ENCODE measurements at places on chromosomes 4 and X.

- no peak for DNase-seq
Observed at GRCh38 chr4:174669270-174669669, 147.0 kb upstream of the HPGD start.

DNA sequence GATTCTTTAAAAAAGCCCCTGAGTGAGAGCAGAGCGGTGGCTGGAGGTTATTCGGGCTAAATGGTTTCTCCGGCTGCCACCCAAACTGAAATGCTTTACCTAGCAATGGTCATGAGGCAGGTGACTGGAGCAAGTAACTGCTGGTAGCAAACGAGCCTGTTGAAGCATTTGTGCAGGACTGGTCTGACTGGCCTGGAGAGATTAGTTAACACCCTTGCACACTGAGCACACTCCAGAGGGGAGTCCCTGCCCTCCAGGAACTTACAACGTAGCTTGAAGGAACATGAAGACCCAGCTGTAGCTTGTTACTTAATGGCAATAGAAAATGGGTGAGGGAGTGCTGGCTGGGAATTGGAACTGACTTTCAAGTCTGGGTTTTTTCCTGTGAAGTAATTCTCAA, 40.4 kb downstream of the CCNG2 start:
- no peak for DNase-seq

DNA sequence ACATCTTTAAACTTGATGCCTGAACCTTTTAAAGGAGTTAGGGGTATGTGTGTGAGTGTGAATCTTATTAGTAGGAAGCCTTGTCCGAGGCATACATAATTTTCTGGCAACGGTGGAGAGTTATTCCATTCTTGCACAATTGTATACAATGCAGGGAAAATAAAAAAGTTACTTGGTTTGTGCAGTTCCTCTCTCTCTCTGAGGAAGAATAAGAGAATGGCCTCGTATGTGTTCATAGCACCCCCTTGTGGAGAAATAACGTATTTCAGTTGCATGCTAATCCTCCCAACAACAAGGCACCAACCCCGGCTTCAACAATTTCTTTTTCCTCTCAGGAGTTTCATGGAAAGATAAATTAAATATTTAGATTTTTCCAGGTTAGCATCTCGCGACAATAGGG, 33.7 kb upstream of the FGF13 start:
- DNase-seq: peak; percentile 22

DNA sequence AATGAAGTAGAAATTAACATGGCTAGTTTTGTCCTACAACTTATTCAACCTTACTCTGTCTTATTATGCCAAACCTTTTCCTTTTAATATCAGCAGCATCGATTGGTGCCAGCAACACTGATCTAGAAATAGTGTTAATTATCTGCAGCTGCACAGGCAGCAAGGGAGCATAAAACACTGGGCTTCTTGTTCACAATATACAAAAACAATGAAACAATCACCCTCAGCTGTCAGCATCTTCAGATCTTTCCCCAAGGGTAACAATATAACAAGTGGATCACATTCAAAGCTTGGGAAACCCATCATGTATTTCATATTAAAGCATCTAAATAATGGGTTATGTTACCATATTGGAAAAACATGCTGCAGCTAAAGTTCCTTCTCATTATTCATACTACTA, 238.1 kb downstream of the SPOCK3 start:
- no peak for DNase-seq

DNA sequence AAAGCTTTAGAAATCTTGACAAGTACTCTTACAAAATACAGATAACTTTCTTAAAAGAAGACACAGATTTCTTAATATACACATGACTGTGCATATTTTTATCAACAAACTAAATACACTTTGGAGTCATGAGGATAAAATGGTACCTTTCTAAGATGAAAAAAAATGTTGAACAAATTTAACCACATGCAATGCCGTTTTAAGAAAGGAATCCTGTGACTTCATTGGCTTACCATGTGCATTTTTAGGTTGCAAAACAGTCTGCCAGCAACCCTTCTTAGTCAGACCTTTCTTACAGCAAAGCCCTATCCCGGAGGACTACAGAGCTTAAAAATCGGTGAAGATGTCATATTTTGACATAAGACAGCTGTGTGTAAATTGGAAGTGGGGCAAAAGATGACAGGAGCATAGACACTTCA, 51.7 kb downstream of the GASK1B start:
- DNase-seq: no peak

- DNase-seq: no peak
Observed at GRCh38 chr4:24598025-24598424, 13.7 kb upstream of the DHX15 start.

DNA sequence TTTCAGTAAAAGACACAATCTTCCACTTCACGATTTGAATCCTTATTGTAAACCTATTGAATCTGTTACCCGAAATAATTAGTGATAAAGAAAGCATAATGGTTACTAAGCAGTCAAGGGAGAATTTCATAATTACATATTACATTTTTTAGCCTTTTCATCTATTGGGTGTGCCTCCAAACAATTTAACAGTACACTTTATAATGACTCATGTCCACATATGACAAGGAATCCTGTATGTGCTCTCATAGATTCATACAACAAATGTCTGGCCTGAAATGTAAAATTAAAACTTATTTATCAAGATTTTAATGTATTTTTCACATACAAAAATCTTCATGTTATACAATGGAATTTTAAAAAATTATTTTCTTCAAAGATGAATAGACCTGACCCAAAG, 39.4 kb downstream of the PPP3CA start:
- no peak for DNase-seq

- no peak for DNase-seq
Observed at GRCh38 chrX:44143061-44143602, 169.9 kb upstream of the NDP start.

DNA sequence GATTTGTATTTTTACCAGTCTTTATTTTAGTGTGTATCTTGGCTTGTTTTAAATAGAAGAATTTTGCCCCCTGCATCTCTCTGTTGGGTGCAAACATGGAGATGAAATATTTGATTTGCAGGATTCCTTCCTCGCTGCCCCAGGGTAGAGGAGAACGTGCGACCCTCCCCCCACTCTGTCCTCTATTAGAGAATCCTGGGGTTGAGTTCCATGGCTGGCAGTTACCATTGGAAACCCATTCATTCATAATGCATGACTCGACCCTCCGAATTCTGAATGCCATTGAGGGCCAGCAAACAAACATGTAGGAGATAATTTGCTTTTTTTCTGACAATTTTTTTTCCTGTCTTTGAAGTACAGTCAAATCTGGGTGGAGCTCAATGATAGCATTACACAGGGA, 53.7 kb downstream of the TRIM2 start:
- DNase-seq: no peak

DNA sequence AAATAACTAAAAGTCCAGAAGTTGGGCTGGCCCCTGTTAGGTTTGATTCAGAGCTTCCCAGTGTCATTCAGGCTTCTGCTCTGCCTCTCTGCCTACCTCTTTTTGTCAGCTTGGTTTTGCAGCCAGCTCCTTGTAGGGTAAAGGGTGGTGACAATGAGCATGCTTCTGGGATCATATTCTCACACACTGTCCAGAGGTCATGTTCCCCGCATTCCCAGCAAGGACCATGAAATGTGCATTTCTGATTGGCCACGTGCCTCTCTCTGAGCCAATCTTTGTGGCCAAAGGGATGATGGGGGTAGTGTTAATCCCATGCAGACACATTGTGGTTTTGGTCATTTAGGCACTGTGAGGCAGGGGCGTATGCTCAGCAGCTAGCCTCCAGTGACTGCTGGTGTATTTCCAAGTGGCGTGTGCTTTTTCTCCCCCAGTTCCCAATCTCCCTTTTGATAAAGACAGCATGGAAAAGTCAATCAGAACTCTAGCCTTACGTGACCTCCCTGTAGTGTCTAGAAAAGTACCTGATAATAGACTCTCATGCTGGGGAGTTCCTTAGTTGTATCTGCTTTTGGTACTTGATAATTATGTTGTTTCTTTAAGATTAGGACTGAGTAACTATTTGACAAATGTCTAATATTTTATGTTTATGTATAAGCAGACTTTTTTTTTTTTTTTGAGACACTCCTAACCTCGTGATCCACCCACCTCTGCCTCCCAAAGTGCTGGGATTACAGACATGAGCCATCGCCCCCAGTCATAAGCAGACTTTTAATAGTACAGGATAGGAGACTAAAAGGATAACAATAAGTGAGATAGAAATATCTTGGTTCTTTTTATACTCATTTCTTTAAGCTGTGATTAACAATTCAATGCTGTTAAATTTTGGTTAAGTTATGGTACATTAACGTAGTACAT, 57.8 kb downstream of the KIAA0232 start:
- no peak for DNase-seq

DNA sequence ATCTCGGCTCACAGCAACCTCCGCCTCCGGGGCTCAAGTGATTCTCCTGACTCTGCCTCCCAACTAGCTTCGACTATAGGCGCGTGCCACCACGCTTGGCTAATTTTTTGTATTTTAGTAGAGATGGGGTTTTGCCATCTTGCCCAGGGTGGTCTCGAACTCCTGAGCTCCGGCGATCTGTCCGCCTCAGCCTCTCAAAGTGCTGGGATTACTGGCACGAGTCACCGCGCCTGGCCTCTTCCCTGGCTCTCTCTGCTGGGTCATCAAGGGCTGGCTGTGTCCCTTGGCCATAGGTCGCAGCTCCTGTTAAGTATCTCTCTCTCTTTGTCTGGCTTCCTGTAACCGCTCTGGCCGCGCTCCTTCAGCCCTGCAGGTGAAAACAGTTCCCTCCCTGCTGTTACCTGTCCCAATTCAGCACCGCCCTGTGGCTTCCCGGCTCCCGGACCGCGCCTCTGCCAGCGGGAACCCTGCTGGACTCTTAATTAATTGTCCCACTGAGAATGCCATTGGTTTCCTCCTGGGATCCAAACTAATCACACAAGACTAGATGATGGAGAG, 1.3 kb upstream of the RGS12 start:
- DNase-seq: no peak

- no peak for DNase-seq
Observed at GRCh38 chrX:105463473-105463872, 243.0 kb upstream of the TEX13A start.

GRCh38 chr4:3615386-3616286, 83.4 kb upstream of the LRPAP1 start:
- DNase-seq: no peak

GRCh38 chr4:37169956-37170355, 74.6 kb upstream of the NWD2 start:
- DNase-seq: no peak

DNA sequence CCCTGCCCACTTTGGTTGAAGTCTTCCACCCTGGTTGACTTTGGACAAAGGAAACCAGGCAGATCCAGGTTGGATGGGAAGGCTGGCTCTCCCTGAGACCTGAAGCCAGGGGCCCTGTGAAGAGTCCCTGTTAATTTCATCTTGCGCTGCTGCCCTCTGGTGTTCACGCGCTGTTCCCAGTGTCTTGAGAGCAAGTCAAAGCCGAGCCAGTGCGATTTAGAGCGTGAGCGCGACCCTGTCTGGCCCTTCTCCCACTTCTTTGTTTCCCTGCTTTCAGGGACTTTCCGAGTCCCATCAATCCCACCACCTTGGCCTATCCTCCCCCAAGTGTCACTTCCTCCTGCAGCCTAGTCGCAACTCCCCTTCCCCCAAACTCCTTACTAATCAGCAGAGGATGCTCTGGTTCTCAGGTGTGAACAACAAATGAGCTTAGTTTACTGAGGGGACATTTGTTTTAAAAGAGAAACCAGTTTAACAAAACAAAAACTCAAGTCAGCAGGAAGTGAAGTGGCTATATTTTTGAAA, 25.8 kb upstream of the CHRNA9 start:
- no peak for DNase-seq

DNA sequence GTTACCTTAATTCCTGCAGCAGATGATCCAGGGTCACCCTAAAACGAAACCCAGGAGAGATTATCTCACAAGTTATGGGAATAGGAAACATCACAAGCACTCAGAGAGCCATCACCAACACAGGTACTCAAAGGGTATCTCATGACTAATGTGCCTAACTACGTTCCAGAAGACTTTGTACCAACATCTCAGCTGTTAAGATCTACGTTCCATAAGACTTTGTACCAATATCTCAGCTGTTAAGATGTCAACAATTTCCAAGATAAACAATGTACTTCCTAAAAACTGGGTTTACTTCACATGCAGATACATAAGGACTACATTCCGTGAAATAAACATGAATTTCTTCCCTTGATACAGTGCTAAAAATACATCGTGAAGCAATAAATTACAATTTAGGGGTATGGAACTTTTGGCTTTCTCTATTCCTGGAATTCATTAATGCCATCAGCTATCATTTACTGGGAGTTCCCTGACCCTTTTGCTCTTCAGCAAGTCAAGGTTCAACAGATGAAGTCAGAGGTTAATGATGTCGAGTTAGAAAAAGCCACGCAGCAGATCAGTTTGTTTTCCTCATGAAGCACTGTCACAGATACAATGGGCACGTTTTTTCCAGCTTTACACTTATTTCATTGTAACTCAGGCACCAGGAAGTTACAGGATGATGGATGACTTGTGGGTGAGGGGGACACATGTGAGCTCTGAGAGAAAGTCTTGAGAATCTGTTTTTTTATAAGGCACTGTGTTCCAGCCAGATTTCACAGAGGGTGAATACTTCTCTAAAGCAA, 127.0 kb upstream of the ETNPPL start:
- DNase-seq: no peak

DNA sequence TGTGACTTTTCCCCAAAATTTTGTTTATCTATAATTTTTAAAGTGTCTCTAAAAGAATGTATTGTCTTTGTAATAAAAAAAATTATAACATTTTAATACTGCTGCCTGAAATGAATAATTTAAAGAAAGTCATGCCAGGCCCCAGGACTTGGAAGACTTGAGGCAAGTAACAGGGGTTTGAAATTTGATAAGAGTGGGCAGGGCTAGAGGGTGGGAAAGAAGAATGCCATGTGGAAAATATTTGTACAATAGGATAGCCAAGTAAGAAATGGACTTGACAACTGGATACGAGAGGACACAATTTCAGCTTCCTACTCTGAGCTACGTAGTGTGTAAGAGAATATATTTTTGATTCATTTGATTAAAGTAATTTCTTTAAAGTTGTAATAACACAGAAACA, 36.9 kb upstream of the ANKRD50 start:
- DNase-seq: no peak

- DNase-seq: no peak
Observed at GRCh38 chr4:100754751-100755150, 236.9 kb upstream of the EMCN start.

- no peak for DNase-seq
Observed at GRCh38 chr4:107452717-107453630, 267.1 kb downstream of the PAPSS1 start.

DNA sequence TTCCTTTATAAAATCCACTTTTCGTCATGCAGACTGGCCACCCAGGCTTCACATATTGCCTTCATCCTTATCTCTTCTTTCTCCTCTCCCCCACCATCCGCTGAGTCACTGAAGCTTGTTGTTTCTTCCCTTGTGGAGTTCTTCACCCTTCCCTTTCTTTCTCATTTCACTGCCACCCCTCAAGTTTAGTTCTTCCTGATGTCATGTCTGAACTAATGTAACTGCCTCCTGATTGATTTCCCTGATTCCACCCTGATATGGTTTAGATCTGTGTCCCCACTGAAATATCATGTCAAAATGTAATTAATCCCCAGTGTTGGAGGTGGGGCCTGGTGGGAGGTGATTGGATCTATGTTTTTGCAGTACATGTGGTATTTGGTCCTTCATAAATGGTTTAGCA, 151.4 kb downstream of the CPEB2 start:
- DNase-seq: no peak

GRCh38 chrX:10133980-10134676, 22.6 kb upstream of the CLCN4 start:
- no peak for DNase-seq

Measured in NCI-H1092 (cell line).